ENCODE measurements at places on chromosomes 2 and 18.

GRCh38 chr2:57146951-57147350 lies 899.7 kb upstream of the VRK2 start:
- DNase-seq: no peak

GRCh38 chr2:64650296-64650695 lies 3.4 kb downstream of the SERTAD2 start:
- no peak for DNase-seq

- peak; percentile 60 for DNase-seq
These were observed 36.2 kb downstream of the EIF2AK3 start for GRCh38 chr2:88590998-88591613.

DNA sequence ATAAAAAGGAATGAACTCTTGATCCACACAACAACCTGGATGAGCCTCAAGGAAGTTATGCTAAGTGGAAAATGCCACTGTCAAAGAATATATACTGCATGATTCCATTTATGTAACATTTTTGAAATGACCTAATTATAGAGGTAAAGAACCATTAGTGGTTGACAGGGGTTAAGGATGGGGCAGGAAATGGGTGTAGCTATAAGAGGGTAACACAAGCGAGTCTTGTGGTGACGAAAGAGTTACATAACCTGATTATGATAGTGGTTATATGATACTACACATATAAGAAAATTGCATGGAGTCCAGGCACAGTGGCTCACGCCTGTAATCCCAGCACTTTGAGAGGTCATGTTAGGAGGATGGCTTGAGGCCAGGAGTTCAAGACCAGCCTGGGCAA lies 346.6 kb upstream of the PKDCC start:
- DNase-seq: no peak

DNA sequence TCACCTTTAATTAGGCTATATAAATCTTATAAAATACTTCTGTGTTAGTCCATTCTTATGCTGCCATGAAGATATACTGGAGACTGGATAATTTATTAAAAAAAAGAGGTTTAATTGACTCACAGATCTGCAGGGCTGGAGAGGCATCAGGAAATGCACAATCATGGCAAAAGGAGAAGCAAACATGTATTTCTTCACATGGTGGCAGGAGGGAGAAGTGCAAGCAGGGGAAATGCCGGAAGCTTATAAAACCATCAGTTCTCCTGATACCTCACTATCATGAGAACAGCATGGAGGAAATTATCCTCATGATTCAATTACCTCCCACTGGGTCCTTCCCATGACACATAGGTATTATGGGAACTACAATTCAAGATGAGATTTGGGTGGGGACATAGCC lies 504.4 kb downstream of the RIT2 start:
- no peak for DNase-seq

GRCh38 chr2:119983108-119983507 lies 29.8 kb upstream of the EPB41L5 start:
- DNase-seq: no peak

GRCh38 chr2:40039549-40039948 lies 260.5 kb upstream of the THUMPD2 start:
- DNase-seq: no peak

DNA sequence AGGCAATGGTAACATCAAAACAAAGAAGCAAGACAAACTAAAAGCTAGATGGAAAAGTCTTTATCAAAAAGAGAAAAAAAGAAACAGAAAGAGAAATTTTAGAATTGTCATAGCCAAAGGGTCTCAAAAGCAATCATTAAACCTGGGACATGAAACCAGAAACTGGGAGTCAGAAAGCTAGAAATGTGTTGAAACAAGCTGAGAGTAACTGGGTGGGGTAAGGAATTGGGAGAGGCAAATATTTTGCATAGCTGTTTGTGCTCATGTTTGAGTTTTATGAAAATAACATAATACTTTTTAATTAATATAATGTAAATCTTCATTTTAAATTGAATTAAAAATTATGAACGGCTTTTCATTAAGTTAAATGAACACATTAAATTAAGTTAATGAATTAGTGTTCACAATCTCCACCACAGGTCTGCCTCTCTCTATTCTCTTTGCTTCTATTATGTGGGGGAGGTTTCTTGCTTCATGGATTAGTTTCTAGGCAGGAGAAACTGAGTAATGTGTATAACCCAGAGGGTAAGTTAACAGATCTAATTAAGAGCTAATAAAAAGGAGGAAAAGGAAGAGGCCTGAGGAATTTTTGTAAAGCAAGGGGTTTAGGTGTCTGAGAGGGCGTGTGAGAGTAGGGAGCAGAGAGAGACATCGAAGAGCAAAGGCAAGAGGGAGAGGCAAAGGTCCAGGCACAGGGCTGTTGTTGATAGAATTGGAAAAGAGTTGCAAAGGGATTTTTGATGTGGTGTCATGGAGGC lies 20.0 kb upstream of the SERPINB2 start:
- no peak for DNase-seq

- DNase-seq: no peak
These were observed 19.6 kb upstream of the IL1R1 start for GRCh38 chr2:102122909-102123308.

- no peak for DNase-seq
These were observed 20.5 kb upstream of the KIF3C start for GRCh38 chr2:26002632-26003310.

DNA sequence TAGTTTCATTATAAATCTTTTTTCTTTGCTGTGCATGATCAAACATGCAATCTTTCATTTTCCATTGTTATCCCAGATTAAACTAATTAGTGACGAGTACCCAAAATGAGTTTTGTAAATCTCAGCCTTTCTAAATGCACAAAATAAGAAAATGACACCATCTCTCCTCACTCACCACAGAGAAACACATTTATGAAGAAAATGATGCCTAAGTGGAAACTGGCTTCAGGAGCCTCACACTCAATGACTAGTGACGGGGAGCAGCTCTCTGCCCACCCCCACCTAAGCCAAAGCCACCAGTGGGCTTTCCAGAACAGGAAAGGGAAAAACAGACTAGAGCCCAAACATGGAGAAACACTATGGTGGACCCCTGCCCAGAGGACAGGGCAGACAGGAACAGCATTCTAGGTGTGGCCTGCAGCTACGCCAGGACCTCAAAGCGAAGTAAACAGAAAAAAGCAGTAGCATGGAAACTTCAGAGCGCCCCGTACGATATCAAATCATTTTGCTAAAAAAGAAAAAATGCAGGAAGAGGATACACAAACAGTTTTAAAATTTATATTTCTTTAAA lies 113.5 kb downstream of the RBMS1 start:
- DNase-seq: no peak

- DNase-seq: no peak
These were observed 47.3 kb upstream of the ODC1 start for GRCh38 chr2:10495311-10495987.

DNA sequence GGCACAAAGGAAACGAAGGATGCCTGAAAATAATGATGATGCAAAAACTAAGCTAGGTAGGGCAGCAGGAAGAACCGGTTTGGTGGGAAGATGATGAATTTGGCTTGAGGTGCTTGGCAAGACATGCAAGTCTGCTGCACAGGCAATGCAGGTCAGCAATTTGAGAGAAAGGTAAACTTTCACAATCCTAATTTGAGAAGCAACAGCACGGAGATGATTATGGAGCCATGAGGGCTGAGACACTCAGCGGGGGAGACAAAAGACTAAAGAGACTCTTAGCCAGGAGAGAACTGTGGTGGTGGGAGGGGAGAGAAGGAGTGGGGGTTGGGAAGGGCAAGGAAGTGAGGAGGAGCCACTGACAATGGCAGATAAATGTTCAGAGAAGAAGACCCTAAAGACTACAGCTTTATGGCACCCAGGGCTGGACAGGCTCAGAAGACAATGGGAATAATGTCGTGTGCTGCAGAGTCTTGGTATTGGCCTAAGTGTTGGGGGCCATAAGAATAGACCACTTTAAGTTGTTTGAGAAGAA lies 19.4 kb upstream of the RNF149 start:
- DNase-seq: no peak

DNA sequence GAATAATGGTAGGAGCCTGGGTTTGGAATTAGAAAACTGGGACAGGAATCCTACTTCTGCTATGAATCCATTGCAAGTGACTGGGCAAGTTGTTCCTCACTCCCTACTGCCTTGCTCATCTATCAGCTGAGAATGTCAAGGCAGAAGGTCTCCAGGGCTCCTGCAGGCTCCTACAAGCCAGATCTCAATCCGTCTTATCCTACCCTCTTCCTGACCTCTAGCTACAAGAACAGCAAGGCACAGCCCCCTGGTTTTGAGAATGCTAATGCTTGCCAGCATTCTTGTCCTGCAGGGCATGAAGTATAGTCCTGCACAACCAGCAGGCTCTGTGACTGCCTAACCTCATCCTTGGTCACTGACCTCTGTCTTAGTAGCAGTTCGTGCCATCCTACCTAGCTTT lies 141.9 kb upstream of the TNP1 start:
- DNase-seq: no peak

DNA sequence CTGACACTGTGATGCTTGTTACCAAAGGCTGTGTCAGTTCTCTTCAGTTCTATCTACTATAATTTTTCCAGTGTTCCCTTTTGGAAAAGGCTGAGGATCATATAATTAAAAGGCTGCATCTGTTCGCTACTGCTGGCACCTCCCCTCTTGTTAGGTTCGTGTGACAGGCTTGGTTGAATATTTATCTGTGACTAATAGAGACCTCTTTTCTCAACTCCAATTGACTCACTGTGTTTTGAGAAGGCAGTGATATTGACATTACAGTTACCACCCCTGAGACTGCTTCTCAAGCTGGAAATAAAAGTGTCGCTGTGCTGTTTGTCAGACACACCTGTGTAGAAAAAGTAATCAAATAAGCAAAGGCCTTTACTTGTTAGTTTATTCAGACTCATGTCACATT lies 205.5 kb upstream of the KCNH7 start:
- peak; percentile 67 for DNase-seq

DNA sequence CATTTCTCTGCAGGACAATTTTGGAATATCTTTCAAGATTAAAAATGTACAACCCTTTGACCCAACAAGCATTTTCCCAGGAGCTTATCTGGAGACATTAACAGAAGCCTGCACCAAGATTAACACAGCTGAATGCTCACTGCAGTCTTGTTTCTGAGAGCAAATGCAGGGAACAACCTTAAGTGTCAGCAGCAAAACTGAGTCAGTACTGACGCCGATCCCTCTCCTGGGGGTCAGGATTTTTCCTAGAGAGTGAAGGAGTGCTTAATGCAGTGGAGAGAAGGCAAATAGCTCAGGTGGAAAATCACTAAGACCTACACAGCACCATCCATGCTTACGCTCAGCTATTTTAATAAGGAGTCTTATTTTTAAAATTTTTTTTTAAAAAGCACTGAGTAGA lies 42.8 kb upstream of the SGPP2 start:
- DNase-seq: no peak

- no peak for DNase-seq
These were observed 51.5 kb upstream of the PHLPP1 start for GRCh38 chr18:62663731-62664336.

GRCh38 chr18:55141318-55141717 lies 182.1 kb upstream of the CCDC68 start:
- no peak for DNase-seq

GRCh38 chr2:147739508-147739907 lies 105.3 kb upstream of the ACVR2A start:
- DNase-seq: no peak

DNA sequence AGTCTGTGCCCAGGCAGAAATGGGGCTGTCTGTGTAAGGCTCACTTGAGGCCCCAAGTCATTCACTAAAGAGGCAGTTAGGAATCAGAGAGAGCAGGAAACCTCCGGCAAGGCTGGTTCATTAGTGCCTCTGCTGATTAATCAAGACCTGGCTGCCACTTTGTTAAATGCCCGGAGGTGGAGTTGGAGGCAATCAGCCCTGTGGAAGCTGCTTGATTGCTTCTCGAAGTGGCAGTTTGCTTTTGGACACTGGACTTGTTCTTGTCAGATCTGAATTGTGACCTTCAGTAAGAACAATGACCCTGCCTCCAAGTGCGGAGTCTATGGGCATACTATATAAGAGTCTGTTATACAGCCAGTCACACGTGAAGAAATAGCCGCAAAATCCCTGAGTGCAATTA lies 183.9 kb upstream of the LINC00305 start:
- DNase-seq: no peak

- DNase-seq: peak; percentile 62
These were observed 2113.3 kb upstream of the PIK3C3 start for GRCh38 chr18:39841482-39842365.

DNA sequence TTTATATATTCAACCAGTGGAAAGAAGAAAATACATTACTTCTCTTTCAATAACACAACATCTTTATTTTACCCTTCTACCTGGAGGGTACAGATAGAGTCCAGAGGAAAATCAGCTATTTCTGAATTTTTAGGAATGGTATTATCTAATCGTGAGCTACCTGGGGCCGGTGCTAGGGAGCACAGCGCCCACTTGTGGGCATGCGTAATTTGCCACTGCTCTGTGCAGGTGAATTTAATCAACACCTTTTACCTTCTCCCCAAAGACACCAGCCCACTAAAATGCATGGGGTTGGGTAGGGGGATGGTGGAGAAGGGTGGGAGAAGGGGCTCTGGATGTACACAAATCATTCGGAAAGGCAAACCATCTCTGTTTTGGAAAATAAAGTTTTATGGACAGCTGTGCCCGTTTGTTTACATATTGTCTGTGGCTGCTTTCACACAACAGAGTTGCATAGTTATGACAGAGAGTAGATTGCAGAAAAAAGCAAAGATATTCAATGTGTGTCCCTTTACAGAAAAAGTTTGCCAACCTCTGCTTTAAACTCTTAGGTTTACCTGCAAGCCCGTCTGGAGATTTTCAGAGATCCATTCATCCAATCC lies 51.5 kb upstream of the DCC start:
- DNase-seq: peak; percentile 33

GRCh38 chr2:220446106-220446712 lies 818.8 kb downstream of the SLC4A3 start:
- no peak for DNase-seq

DNA sequence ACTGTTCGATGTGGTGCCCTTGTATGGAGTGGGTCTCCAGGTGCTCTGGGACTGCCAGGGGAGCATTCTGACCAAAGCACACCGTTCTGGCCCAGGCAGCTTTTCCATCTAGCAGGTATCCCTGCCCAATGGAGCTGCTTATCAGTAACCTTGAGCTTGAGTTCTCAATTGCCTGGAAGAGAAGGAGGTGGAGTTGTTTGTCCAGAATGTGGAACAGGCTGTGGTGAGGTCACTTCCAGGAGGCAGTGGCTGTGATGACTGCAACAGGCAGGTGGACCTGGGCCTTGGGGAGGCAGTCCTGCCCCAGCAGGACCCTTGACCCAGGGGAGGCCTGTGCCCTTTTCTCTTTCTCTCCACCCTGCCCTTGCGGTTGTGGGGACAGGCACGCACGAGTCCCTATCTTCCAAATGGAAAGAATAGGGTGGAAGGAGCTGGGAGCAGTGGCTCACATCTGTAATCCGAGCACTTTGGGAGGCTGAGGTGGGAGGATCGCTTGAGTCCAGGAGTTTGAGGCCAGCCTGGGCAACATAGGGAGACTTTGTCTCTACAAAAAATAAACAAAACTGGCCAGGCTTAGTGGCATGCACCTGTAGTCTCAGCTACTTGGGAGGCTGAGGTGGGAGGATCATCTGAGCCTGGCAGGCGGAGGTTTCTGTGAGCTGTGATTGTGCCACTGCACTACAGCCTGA lies 66.2 kb upstream of the MCFD2 start:
- no peak for DNase-seq

GRCh38 chr18:31954349-31954748 lies 11.4 kb upstream of the TRAPPC8 start:
- no peak for DNase-seq
